Activated CD8-positive, alpha-beta T cell treated with anti-CD3 and anti-CD28 coated beads, Interleukin-2, amount 10 ng/mL, durations not matched to agents 7 days and 5 days (primary cell): ENCODE measurements at places on chromosomes 6 and 20. TPM values are rescaled to one million over a fixed set of nuclear protein-coding genes. Genes with fewer than 3 reads are reported as not detected.

GRCh38 chr20:61801857-61802442 lies 263.7 kb downstream of the TAF4 start:
- no peak overlapping the region for H3K4me3 ChIP-seq
- no peak overlapping the region for H3K27ac ChIP-seq

- peaks cover 2% of the 10 kb centered on the region for H3K36me3 ChIP-seq
- no peak overlapping the region for H3K4me3 ChIP-seq
- no peak overlapping the region for H3K27ac ChIP-seq
- peaks cover 25% of the 10 kb centered on the region for H3K4me1 ChIP-seq
- peaks cover 18% of the 10 kb centered on the region for H3K27me3 ChIP-seq
These were observed 155.4 kb upstream of the SYNDIG1 start for GRCh38 chr20:24314053-24314452.

DYNLRB1 gene
- 91.9 TPM for total RNA-seq

GRM1 gene
- not detected for total RNA-seq

- no peaks in the 10 kb centered on the region for H3K36me3 ChIP-seq
- H3K4me3 ChIP-seq, result no peak overlapping the region
- no peaks in the 10 kb centered on the region for H3K27me3 ChIP-seq
- peaks cover 24% of the 10 kb centered on the region for H3K4me1 ChIP-seq
These were observed 32.9 kb downstream of the PNLDC1 start for GRCh38 chr6:159832946-159833345.

RIMS1 gene
- not detected for total RNA-seq

- no peak overlapping the region for H3K4me3 ChIP-seq
- peaks cover 1% of the 10 kb centered on the region for H3K27me3 ChIP-seq
- H3K4me1 ChIP-seq, result no peaks in the 10 kb centered on the region
- H3K27ac ChIP-seq, result no peak overlapping the region
These were observed 23.9 kb downstream of the PXDC1 start for GRCh38 chr6:3727593-3728108.

- no peak overlapping the region for H3K27ac ChIP-seq
- H3K36me3 ChIP-seq, result no peaks in the 10 kb centered on the region
- H3K4me3 ChIP-seq, result no peak overlapping the region
- peaks cover 34% of the 10 kb centered on the region for H3K27me3 ChIP-seq
- DNase-seq, result no peak
These were observed 58.8 kb upstream of the SLCO4A1 start for GRCh38 chr20:62583424-62583920.

DNA sequence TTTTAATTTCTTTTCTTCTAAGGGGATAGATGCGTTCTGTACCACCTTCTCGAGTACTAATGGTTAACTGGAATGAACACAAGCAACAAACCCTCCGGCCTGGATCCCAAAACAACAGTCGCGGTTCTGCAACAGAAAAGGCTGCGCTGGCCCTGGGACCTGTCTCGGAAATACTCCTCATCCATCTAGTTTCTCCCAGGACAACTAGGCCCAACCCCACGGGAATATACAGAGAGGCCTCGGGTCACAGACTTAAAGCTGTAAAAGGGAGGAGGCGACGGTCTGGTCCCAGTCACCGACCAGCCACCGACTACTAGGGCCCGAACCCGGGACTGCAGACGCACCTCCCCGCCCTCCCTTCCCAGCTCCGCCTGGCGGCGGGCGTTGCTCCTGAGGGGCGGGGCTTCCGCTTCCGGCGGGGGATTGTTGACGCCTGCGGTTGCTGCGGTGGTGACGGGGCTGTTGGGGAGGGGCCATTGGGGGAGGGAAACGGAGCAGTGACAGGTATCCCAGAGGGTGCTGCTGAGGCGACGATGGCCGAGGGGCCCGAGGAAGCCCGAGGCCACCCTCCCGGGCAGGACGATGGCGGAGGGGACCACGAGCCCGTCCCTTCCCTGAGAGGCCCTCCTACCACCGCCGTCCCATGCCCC lies at the start of gene FAM8A1:
Gene FAM8A1 (plus strand): TSS at position 426 of the 650 bp plus-strand sequence. CDS start 108 bp downstream, at position 534.
- H3K4me3 ChIP-seq, result peak within 1 kb of the TSS; percentile 82
- peak within 1 kb of the TSS; percentile 89 for H3K27ac ChIP-seq
- H3K36me3 ChIP-seq, result peaks cover 20% of the 10 kb centered on the region
- H3K27me3 ChIP-seq, result no peaks in the 10 kb centered on the region
- H3K4me1 ChIP-seq, result peaks cover 41% of the 10 kb centered on the region

GRCh38 chr6:20464847-20465246 lies 63.2 kb downstream of the E2F3 start:
- H3K4me1 ChIP-seq, result peaks cover 19% of the 10 kb centered on the region
- no peaks in the 10 kb centered on the region for H3K27me3 ChIP-seq
- no peak for DNase-seq
